Thoracic aorta (tissue), 2 donors: ENCODE measurements at places on chromosomes 12 and 14.

GRCh38 chr12:12715459-12716150, 1.6 kb upstream of the CDKN1B start:
- DNase-seq = no peak

GRCh38 chr14:54465654-54466053, 23.1 kb downstream of the GMFB start:
- DNase-seq = no peak

DNA sequence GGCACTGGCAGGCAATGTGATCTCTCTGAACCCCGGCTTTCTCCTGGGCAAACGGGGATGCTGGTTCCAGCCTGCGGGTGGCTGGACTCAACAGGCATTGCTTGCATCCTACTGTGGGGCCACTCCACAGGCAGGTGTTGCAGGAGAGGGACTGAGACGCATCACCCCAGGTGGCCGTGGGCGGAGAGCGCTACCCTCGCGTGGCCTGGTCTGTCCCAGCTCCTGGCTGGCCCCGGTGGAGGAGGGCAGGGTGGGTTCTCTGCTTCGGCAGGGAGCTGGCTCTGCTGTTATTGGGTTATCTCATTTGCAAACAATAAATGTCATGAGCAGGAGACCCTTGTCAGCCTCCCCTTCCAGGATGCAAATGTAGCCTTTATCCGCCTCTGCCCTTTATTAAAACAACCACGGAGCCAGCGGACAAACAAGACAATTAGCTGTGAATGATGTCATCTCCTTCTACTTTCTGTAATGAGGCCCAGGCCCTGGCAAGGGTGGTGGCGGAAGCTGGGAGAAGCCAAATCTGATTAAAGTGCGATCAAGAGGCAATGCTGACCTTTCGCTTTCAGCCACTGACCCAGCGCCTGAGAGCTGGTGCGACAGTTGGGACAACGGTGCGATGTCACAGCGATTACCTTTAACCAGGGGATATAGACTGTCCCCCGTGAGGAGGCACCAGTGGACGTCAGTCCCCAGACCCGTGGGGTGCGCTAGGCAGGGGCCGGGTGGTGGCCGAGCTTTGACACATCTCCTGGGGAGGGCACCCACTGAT, 161.8 kb downstream of the KIF26A start:
- DNase-seq = no peak

DNA sequence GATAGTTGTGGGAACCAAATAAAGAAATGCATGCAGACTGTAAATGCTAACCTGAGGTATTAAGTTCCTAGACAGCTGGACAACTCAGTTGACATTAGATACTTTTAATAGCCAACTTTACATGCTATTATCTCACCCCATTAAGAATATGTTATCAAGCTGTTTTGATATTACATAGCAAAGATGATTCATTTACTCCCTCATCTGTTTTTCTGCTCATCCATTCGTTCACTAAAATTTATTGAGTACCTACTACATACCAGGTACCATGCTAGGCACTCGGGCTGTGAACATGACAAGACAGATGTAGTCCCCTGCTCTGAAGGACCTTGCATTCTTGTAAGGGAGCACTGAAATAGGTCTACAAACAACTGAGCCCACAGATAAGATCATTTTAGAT, 192.4 kb downstream of the DACT1 start:
- DNase-seq = no peak
